ENCODE measurements at places on chromosomes 7 and 10. TPM values are rescaled to one million over a fixed set of nuclear protein-coding genes. Genes with fewer than 3 reads are reported as not detected.

Gene NKX1-2
- not detected for total RNA-seq

Gene TMEM229A
- 10.9 TPM for total RNA-seq

DNA sequence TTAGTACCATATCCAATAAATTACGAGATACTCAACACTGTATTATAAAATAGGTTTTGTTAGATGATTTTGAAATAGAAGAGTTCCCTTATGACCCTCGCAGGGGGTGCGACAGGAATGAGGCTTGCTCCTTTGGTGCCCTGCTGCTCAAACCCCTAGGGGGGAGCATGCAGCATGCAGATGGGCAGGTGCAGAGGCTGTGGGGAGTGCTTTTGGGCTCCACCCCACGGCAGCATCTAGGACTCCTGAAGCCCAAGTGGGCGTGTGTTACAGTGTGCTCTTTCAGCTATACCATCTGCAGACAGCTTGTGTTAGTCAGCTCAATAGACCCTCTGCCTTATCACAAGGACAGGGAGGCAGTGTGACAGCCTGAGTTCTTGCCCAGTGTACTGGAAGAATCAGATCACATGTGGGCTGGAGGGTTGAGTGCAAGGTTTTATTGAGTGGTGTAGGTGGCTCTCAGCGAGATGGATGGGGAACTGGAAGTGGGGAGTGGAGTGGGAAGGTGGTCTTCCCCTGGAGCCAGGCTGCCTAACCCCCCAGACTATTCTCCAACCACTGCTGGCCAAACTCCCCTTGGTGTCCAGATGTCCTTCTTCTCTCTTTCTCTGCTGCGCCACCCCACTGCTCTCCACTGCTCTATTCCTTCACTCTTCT is 3.1 kb upstream of the MRC1 start:
- no peaks in the 10 kb centered on the region for H3K36me3 ChIP-seq
- no peak overlapping the region for H3K4me3 ChIP-seq
- no peak for DNase-seq
- H3K27ac ChIP-seq: no peak overlapping the region
- no peaks in the 10 kb centered on the region for H3K4me1 ChIP-seq

Gene MMP21
- not detected for total RNA-seq

Gene SPDYE2
- total RNA-seq: not detected

DNA sequence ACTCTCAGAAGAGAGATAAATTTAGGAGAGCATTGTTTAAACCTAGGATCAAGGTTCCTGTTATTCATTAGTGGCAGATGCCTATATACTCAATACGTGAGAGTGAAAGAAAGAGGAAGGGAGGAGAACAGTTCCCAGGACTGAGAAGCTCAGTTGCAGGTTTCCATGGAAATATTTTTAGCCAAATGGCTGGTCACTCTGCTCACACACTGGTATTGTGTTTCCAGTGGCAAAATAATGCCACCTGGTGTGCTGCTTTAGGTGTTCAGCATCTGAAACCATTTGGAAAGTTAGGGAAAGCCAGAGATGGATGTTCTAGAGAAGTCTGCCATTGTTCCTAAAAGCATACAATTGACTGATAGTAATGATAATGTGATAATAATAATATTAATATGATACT is 827.7 kb downstream of the SORCS3 start:
- peaks cover 3% of the 10 kb centered on the region for H3K4me1 ChIP-seq
- H3K27ac ChIP-seq: no peak overlapping the region
- no peak overlapping the region for H3K4me3 ChIP-seq
- DNase-seq: no peak
- no peaks in the 10 kb centered on the region for H3K27me3 ChIP-seq
- H3K36me3 ChIP-seq: no peaks in the 10 kb centered on the region

Gene CFAP70
- total RNA-seq: 0.84 TPM
